ENCODE measurements at places on chromosomes 3 and 15. TPM values are rescaled to one million over a fixed set of nuclear protein-coding genes. Genes with fewer than 3 reads are reported as not detected.

Gene RUBCN
- total RNA-seq: 10.8 TPM

DNA sequence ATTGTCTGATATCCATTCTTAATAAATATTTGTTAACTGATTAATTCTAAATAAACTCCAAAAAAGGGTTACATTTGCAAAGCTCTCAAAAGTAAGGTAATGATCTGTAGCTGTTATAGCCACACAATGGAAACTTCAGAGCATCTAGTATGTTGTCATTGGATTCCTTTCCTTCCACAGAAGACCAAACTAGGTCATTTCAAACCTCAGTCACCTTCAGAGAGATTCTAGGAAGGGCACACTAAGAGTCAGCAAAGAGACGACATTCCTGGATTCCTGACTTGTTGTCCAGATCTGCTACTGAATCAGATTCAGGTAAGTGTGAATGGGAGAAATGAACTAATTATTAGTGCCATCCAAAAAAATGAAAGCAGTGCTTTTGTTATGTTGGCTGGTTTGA lies 3.0 kb upstream of the COL8A1 start:
- no peak for DNase-seq

GRCh38 chr3:131036200-131036816 lies 9.6 kb downstream of the NEK11 start:
- DNase-seq: peak; percentile 88

Gene XIRP1
- under 0.01 TPM for total RNA-seq

GRCh38 chr15:90266061-90266431 lies 574 bp downstream of the NGRN start:
- peak; percentile 4 for DNase-seq

DNA sequence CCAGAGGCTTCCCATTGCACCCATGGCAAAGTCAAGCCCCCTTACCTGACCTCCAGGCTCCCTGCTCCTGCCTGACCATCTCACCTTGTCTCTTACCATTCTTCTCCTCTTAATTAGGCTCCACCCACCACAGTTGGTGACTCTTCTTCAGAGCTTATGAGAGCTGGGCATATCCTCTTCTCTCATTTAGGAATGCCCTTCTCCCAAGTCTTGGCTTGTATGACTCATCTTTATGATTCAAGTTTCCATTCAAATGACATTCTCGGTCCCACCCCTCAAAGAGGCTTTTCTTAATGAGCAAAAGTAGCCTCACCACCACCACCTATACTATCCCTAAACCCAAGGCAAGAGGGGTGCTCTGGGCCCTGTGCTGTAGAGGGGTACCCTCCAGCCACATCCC lies 55.3 kb upstream of the NUDT16 start:
- no peak for DNase-seq

DNA sequence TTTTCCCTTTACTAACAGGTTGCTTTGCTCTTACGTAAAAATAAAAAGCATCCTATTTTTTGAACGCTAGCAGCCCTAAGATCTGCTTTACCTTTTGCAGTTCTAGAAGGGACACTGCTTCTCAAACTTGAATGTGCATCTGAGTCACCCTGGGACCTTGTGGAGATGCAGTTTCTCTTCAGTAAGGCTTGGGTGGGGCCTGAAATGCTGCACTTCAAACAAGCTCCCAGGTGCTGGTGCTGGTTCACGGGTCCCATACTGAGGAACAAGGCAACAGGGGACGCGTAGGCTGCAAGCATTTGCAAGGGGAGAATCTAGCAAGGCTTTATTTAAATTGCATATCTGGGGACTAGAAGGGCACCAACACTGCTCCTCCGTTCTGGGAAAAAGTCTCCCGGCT lies 30.0 kb downstream of the MB21D2 start:
- DNase-seq: no peak

Gene NR1D2
- 41.0 TPM for total RNA-seq

GRCh38 chr3:183532620-183533411 lies 22.7 kb downstream of the KLHL6 start:
- DNase-seq: no peak

Gene FSD2
- not detected for total RNA-seq

Gene ANKRD63
- total RNA-seq: under 0.01 TPM

GRCh38 chr15:63872759-63873510 lies 39.2 kb upstream of the HERC1 start:
- peak; percentile 53 for DNase-seq

Gene DPPA2
- not detected for total RNA-seq

Gene ITGB5
- 71.7 TPM for total RNA-seq

Gene CCDC33
- not detected for total RNA-seq

DNA sequence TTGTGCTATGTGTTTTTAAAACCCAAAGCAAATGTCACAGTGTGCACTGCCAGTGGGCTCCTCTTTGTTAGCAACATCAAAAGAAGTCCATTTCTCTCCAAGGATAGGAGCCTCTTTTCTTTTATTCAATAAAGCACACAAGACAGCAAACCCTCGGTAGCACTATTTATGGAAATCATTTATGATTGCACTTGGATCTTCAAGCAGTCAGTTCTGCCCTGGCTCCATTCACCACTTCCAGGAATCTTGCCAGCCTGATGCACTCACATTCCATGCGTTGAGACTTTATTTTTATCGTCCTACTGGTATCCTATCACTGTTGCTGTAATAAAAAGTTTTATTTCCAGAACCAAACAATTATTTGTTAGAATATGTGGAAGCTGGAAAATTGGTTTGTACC lies 412.1 kb downstream of the TBL1XR1 start:
- DNase-seq: no peak

GRCh38 chr3:46360907-46361306 lies 7.0 kb downstream of the CCR2 start:
- no peak for DNase-seq

Gene SUMF1
- total RNA-seq: 25.0 TPM

Gene TM4SF1
- total RNA-seq: 366 TPM

Gene ZBTB20
- 13.3 TPM for total RNA-seq

Gene TLNRD1
- 2.2 TPM for total RNA-seq

GRCh38 chr15:92400980-92401787 lies 7.5 kb downstream of the ST8SIA2 start:
- DNase-seq: no peak

Gene HTR3E
- not detected for total RNA-seq

DNA sequence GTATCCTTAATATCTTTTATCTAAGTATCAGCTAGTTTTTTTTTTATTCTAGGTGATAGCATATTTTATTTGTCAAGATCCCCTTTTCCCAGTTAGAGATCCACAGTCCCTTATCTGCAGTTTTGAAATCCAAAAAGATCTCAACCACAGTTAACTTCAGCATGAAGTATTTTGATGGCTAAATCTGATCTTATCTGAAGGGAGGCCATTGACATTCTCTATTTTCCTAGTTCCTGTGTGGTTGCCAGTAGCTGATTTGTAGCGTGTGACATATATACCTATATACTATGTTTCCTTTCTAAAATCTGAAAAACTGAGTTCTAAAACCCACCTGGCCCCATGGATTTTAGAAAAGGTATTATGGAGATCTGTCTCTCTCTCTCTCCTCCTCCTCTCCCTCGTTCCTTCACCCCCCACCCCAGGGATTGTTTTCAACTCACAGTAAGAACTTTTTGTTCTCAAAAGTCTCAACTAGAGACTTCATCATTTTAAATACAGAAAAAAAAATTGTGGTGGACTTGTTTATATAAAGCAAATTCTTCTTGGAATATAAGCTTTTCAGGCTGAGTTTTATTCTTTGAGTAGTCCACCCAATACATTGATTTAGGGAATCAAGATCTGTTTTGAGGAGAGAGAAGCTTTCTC lies 12.3 kb downstream of the TCF12 start:
- peak; percentile 22 for DNase-seq

GRCh38 chr3:159263750-159264553 lies 462.1 kb downstream of the MFSD1 start:
- DNase-seq: peak; percentile 46

DNA sequence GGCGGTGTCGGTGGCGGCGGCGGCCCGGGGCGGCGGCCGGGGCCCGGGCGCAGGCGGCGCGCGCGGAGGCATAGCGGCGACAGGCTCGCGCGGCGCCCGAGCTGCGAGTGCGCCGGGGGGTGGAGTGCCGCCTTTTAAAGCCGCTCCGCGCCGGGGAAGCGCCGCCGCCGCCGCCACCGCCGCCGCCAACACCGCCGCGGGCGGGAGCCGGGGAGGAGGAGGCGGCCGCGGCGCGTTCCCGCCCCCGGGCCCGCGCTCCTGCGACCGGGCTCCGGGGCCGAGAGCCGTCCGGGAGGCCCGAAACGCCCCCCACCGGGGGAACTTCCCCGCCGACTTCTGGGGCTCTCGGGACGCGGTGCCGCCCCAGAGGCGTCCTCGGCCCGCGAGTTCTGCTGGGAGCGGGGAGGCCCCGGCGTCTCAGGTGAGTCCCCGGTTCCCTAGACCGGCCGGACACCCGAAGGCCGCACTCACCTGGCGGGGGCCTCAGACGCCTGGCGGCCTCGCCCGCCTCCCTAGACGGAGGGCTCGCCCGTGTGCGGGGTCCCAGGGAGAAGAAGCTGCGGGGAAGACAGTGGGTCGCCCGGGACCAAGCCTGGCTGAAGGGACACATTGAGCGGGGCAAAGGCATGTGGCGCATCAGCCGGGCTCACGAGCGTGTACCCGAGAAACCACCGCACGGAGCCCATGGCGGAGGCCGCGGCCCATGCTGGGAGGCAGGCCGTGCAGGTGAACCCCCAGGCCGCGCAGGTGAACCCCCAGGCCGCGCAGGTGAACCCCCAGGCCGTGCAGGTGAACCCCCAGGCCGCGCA lies at the start of gene PCSK6:
Gene PCSK6 (minus strand): TSS at position 109 of the 809 bp plus-strand sequence. CDS start 37 bp downstream, at position 72.
- no peak for DNase-seq

DNA sequence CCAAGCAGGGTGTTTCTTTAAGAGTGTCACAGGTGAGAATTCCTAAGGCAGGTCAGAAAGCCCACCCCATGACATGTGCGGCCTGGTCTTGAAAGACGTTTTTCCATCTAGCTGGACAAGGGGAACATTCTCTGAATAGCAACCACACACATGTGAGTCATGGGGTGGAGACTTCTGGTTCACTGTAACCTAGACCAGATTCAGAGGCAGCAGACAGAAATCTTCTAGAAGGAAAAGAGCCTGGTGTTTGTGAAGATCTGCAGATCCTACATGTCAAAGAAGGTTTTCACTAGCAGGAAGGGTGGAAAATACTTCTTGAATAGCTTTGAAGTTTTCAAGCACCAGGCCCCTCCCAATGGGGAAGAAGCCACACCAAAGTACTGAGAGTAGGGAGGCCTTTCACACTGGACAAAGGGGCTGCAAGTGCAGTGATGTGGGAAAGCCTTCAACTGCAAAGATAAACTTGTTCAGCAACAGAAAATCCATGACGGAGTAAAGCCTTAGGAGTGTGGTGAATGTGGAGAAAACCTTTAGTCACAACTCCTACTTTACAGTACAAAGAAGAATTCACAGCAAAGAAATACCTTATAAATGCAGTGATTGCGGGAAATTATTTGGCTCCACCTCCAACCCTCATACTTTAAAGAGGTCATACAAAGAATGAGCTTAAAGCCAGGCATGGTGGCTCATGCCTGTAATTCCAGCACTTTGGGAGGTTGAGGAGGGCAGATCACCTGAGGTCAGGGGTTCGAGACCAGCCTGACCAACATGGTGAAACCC lies 17.6 kb downstream of the ADAM10 start:
- DNase-seq: peak; percentile 77

DNA sequence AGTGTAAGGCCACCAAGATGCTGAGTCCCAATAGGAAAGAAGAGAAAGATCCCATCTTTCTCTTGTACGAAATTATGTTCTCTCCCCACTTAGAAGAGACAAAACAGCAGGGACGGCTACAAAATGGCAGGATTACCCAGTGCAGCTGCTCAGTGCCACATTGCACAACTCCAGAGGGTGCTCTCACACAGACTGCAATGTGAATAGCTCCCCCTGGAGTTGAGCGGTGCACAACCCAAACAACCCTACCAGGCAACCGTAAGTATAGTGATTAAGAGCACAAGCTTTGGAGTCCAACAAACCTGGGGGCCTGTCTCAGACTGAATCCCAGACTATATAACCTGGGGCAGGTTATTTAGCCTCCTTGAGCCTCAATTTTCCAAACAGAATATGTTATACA lies 3.1 kb upstream of the BHLHE40 start:
- peak; percentile 63 for DNase-seq

- DNase-seq: no peak
These were observed 70.1 kb downstream of the AAGAB start for GRCh38 chr15:67184208-67184925.

Data from IMR-90 (cell line).